A549 treated with CpdA at 1 μM for 4 hours (cell line): ENCODE measurements at places on chromosomes 7 and 10. TPM values are rescaled to one million over a fixed set of nuclear protein-coding genes. Genes with fewer than 3 reads are reported as not detected.

The UNCX gene
- total RNA-seq: 0.05 to 0.08 TPM (median 0.06 TPM) in 3 of 5 replicates, not detected in the others

The FMC1 gene
- total RNA-seq: 16.4 to 40.6 TPM (median 30.2 TPM) in 5 replicates

The EIF4H gene
- 296 to 344 TPM (median 305 TPM) in 5 replicates for total RNA-seq

The KCNMA1 gene
- total RNA-seq: 38.6 to 89.6 TPM (median 81.0 TPM) in 5 replicates

The PLA2G12B gene
- not detected in 5 replicates for total RNA-seq

The HKDC1 gene
- 17.3 to 24.6 TPM (median 19.4 TPM) in 5 replicates for total RNA-seq

The HTR7 gene
- total RNA-seq: 0.09 to 0.17 TPM (median 0.12 TPM) in 5 replicates

The TMEM270 gene
- total RNA-seq: 0.17 to 0.23 TPM (median 0.20 TPM) in 3 of 5 replicates, not detected in the others

The SMKR1 gene
- 7.1 to 14.0 TPM (median 12.9 TPM) in 5 replicates for total RNA-seq

The KCNH2 gene
- total RNA-seq: 0.40 to 0.52 TPM (median 0.47 TPM) in 5 replicates

The FFAR4 gene
- 0.16 to 0.27 TPM (median 0.18 TPM) in 5 replicates for total RNA-seq

The LANCL2 gene
- 13.7 to 16.2 TPM (median 14.2 TPM) in 5 replicates for total RNA-seq

The MYH16 gene
- 0.64 to 1.0 TPM (median 0.84 TPM) in 5 replicates for total RNA-seq

The ENKUR gene
- total RNA-seq: 0.09 to 0.29 TPM (median 0.22 TPM) in 4 of 5 replicates, not detected in the other

The SPDYE5 gene
- not detected in 5 replicates for total RNA-seq

The OR2A12 gene
- not detected in 5 replicates for total RNA-seq

The BAIAP2L1 gene
- total RNA-seq: 50.8 to 56.2 TPM (median 55.3 TPM) in 5 replicates

The ACSM6 gene
- not detected in 5 replicates for total RNA-seq

The SORCS1 gene
- not detected in 5 replicates for total RNA-seq

The HBP1 gene
- total RNA-seq: 19.4 to 27.1 TPM (median 25.4 TPM) in 5 replicates

The CYP2C8 gene
- 0.17 TPM in 1 of 5 replicates, not detected in the others for total RNA-seq

The RPA3 gene
- total RNA-seq: 82.0 to 105 TPM (median 102 TPM) in 5 replicates

The ELMO1 gene
- total RNA-seq: 1.4 to 2.5 TPM (median 2.0 TPM) in 5 replicates

The ARMC3 gene
- 0.31 to 1.0 TPM (median 0.53 TPM) in 5 replicates for total RNA-seq

The PLCE1 gene
- 4.5 to 7.0 TPM (median 5.7 TPM) in 5 replicates for total RNA-seq

The PKD2L1 gene
- total RNA-seq: 0.09 to 0.15 TPM in 2 of 5 replicates, not detected in the others

The ANXA8L1 gene
- total RNA-seq: 80.3 to 122 TPM (median 96.8 TPM) in 5 replicates

The EGFR gene
- total RNA-seq: 92.3 to 139 TPM (median 118 TPM) in 5 replicates

The PPP1R17 gene
- total RNA-seq: not detected in 5 replicates

The CLRN3 gene
- total RNA-seq: not detected in 5 replicates
